ENCODE measurements at places on chromosomes 3 and 15.

GRCh38 chr15:62183130-62183529, 18.0 kb upstream of the C2CD4B start:
- DNase-seq: no peak

- DNase-seq: no peak
Observed at GRCh38 chr15:97858296-97858695, 102.2 kb upstream of the ARRDC4 start.

DNA sequence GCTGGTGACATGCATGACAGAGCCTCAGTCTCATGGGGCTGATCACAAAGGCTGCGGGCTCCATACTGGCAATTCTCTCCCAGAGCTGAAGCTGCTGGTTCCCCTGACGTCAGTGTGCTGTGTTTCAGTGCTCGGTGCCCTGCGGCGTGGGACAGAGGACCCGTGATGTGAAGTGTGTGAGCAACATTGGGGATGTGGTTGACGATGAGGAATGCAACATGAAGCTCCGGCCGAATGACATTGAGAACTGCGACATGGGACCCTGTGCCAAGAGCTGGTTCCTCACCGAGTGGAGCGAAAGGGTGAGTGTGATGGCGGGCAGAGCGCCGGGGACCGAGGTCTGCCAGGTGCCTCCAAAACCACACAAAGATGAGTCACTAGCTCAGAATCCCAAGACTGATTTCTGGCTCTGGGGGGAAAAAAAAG, 62.0 kb upstream of the NR2E3 start:
- DNase-seq: no peak

GRCh38 chr15:50753463-50753862, 12.0 kb downstream of the SPPL2A start:
- no peak for DNase-seq

GRCh38 chr3:65672871-65673815, 365.6 kb downstream of the MAGI1 start:
- no peak for DNase-seq

DNA sequence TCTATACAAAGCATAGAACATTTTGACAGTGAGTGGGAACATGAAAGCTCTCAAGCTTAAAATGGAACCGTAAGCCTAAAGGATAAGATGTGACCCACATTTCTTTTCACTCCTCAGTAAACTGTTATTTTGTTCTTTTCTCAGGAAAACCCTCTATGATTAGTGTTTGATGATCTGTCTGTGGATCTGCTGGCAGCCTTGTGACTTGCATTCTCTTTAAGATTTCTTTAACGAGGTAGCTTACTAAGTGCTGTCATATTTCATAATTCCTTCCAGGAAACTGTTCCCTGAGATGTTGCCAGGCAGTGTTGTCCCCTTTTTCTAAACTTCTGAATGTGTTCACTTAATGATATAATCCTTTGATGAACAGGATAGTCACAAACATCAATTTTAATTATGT, 167.6 kb downstream of the PYDC2 start:
- DNase-seq: no peak

DNA sequence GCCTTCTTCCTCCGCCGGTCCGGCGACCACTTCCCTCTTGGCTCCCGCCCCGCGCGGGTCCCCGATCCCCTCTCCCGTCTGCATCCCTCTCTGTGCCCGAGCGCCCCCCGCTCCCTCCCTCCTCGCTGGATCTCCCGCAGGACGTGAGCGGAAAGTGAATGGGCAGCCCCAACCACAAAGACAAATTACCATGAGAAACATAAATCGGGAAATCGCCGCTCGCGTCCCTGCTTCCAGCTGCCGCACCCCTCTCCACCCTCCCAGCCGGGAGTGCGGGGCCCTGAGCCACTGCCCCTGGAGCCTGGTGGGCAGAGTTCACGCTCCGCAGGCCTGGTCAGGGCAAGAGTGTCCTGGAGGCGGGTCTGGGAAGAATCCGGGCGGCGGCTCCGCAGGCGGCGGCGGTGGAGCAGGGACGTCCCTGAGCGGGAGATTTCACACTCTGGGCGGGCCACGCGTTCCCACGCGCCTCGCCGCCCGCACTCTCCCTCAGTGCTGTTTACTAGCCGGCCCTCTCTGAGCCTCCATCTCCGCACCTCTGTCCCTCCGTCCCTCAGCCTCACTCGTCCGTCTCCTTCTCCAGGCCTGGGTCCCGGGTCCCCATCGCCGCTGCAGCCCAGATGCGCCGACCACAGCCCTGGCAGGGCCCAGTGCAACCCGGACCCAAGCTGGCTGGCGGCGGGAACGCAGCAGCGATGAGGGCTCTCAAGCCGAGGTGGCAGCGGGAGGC, 835 bp downstream of the SEMA5B start:
- DNase-seq: peak; percentile 51

DNA sequence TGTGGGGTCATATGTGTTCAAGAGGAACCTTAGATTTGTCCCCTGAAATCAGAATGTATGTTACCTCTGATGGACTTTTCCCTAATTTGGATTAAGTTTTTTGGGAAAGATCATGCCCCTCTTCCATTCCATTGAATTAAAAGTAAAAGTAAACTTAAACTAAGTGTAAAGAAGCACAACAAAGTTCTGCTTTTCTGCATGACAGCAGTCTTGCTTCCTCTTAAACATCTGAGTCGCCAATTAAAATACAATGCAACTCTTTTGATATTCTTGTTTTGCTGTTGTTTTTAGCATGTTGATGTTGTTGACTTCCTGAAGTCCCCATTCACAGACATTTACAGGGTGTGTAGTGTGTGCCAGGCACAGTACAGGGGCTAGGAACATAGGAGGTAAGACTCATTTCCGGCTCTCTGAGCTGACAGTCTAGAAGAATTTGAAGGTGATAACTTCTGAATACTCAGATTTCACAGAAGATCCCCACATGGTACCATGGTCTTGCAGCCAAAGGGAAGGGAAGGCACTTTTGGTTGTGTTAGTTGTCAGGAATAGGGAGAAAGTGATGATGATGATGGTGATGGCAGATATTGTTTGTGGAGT, 45.0 kb downstream of the USP13 start:
- DNase-seq: no peak

GRCh38 chr15:79340315-79340602, 29.3 kb downstream of the TMED3 start:
- DNase-seq: no peak

- no peak for DNase-seq
Observed at GRCh38 chr3:70738291-70738681, 425.8 kb upstream of the MDFIC2 start.

DNA sequence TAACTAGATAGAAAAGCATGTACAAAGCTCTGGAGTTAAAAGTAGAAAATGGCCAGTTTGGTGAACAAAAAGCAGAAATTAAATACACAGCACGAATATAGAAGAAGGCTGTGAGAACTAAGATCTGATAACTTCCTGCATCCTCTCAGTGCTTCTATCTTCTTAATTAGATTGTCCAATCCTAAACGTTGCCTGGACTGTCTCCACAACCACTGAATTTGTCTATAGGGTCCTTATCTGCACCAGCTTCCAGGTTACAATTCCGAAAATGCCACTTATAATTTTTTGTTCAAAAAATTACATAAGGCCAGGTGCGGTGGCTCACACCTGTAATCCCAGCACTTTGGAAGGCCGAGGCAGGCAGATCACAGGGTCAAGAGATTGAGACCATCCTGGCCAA, 626.3 kb downstream of the TBL1XR1 start:
- DNase-seq: no peak

DNA sequence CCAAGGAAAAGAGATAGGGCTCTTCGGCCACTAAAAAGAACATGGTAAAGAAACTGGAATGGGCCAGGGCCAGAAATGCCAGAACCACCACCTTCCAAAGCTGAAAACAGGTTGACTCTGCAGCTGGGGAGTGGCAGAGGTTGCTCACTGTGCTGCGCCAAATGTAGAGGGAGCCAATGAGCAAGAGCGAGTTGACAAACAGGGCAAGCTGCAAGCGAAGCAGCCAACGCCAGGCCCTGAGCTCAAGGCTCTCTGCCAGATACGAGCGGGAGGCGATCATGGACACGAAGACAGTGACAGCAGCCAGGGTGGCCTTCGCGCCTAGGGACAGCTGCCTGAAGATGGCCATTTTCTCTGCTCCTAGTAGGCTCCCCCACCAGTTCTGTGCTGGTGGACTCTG, 3.1 kb downstream of the GLB1 start:
- DNase-seq: no peak

GRCh38 chr3:5218815-5219214, 31.3 kb downstream of the EDEM1 start:
- no peak for DNase-seq

DNA sequence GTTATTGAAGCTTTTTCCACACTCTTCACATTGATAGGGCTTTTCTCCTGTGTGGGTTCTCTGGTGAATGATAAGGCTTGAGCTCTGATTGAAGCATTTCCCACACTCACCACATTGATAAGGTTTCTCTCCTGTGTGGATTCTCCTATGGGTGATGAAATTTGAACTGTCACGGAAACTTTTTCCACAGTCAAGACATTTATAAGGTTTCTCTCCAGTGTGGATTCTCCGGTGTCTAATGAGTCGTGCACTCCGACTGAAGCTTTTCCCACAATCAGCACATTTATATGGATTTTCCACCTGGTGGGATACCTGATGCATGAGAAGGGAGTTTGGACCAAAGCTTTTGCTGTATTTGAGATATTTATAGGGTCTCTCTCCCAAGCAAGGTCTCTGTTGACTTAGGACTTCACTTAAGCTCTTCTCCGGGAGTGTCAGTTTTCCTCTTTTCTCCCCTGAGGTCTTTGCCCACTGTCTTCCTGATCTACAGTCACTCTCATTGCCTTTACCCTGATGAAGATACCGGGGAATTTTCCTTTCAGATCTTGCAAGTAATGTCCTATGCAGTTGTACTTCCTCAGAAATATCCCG, 9.4 kb downstream of the ZSCAN29 start:
- DNase-seq: no peak

Measured in GM03348 (cell line).